Kidney (tissue), 22 donors: ENCODE measurements at places on chromosomes 4 and X. TPM values are rescaled to one million over a fixed set of nuclear protein-coding genes. Genes with fewer than 3 reads are reported as not detected.

DGKQ gene
- 13.7 TPM for total RNA-seq

- peaks cover 9% of the 10 kb centered on the region for H3K4me1 ChIP-seq
- H3K36me3 ChIP-seq = no peaks in the 10 kb centered on the region
- H3K4me3 ChIP-seq = peak overlapping the region; percentile 26
These were observed 50.1 kb downstream of the FBXW7 start for GRCh38 chr4:152485726-152486276.

- H3K36me3 ChIP-seq = no peaks in the 10 kb centered on the region
- H3K27ac ChIP-seq = no peak overlapping the region
- DNase-seq = no peak
- H3K4me3 ChIP-seq = no peak overlapping the region
- no peaks in the 10 kb centered on the region for H3K4me1 ChIP-seq
These were observed 6.3 kb downstream of the IL15 start for GRCh38 chr4:141642711-141643110.

- no peaks in the 10 kb centered on the region for H3K4me1 ChIP-seq
- no peak overlapping the region for H3K4me3 ChIP-seq
- no peak overlapping the region for H3K27ac ChIP-seq
- no peaks in the 10 kb centered on the region for H3K27me3 ChIP-seq
- DNase-seq = no peak
These were observed 25.4 kb downstream of the ELOVL6 start for GRCh38 chr4:110172972-110173371.

DNA sequence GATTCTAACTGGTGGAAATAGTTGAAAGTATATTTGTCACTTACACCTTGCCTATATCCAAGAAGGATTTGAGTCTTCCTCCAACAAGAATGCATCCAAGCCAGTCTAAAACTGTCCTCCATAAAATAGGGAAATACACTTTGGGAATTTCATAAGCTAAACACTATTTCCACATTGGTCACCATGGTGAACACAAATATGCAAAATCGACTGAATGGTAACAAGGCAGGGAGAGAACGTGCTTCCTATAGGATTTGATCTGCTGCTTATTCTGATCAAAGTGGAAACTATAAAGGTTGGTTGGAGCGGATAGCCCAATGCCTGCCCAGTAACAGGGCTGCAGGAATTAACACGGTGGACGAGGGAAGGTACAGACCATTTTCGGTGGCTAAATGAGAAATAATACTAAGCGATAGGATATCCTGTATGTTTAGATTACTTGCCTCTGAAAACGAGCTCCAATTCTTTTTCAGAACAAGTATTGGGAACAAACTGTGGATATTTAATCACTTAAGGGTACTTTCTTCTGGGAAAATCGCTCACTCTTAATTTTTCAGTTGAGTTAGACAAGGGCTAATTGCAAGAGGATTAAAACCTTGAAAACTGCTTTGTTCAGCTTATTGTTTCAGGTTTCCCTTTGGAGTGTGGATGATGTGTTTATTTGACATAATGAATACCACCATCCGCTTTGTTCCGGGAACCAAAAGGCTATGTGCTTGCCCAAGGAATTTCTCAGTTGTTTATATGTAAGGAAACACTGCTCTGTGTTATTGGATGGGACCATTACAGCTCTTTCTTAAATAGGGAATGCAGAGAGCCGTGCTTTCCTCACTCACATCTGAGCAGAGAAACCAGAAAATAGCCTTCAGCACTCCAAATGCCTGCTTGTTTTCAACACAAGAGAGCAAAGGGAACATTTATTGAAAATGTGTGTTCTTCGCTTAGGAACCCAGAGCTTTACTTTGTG, 194.4 kb downstream of the CBR4 start:
- H3K36me3 ChIP-seq = no peaks in the 10 kb centered on the region
- no peak overlapping the region for H3K4me3 ChIP-seq
- H3K27ac ChIP-seq = peak overlapping the region; percentile 27
- no peaks in the 10 kb centered on the region for H3K27me3 ChIP-seq
- peaks cover 3% of the 10 kb centered on the region for H3K4me1 ChIP-seq

FOXP3 gene
- 2.0 TPM for total RNA-seq

SMIM31 gene
- not detected for total RNA-seq

ADH1B gene
- total RNA-seq = 223 TPM

GRCh38 chrX:2960861-2961515, 31.8 kb upstream of the ARSD start:
- H3K27ac ChIP-seq = no peak overlapping the region
- no peak for DNase-seq
- H3K4me1 ChIP-seq = no peaks in the 10 kb centered on the region
- H3K36me3 ChIP-seq = no peaks in the 10 kb centered on the region
- no peak overlapping the region for H3K4me3 ChIP-seq

DNA sequence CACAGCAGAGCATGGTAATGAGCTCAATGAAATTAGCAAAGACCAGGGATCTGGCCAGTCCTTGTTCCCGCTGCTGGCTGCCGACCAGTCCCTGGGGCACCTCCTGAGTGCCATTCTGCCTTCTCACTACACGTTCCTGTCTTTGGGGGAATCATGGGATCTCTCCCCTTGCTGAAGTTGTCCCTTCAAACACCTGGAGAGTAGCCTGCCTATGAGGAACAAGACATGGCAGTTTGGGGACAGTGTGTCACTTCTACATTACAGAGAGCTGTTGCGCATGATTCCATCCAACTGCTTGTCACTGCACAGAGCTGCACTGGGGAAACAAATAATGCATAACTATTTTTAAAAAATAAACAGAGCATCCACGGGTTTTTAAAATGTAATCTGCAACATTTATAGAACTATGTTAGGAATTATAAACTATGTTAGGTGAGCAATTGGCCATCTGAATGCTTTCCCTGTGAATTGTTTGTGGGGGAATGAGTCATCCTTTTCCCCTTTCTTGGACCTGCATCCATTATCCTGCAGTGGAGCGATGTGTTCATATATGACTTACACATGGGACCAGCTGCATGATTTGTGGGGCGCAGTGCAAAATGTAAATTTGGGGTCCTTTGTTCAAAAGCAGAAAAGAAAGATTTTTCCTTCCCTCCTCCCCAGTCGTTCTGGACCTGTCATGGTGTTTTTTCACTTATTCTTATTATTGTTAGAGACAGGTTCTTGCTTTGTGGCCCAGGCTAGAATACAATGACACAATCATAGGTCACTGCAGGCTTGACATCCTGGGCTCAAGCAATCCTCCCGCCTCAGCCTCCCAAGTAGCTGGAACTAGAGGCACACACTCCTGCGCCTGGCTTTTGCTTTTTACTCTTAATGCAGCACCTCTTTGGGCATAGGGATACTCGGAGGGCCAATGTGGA, 115.0 kb upstream of the TBL1X start:
- H3K27me3 ChIP-seq = peaks cover 2% of the 10 kb centered on the region
- no peak overlapping the region for H3K27ac ChIP-seq
- H3K4me1 ChIP-seq = no peaks in the 10 kb centered on the region
- no peaks in the 10 kb centered on the region for H3K36me3 ChIP-seq
- no peak overlapping the region for H3K4me3 ChIP-seq
- no peak for DNase-seq

CXXC4 gene
- 0.63 TPM for total RNA-seq

TREX2 gene
- 1.4 TPM for total RNA-seq

DNA sequence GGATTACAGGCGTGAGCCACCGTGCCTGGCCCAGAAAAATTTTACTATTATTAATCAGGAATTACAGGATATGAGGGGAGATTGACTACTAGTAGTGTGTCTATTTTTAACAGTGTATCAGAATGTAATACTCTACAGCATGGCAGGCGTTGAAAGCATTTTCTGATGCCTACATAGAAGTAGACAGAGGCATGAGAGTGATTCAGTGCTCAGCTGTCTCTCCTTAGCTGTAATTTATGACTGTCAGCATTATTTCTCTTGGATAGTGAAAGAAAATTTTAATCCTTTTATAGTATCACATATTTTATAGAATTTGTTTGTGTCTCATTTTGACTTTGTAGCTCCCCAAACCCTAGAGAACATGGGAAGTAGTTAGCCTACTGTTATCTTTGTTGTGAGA, 20.7 kb downstream of the ARHGAP24 start:
- H3K27me3 ChIP-seq = no peaks in the 10 kb centered on the region
- H3K27ac ChIP-seq = no peak overlapping the region
- DNase-seq = no peak
- no peaks in the 10 kb centered on the region for H3K4me1 ChIP-seq

GRCh38 chr4:148986951-148987350, 544.7 kb upstream of the NR3C2 start:
- H3K4me1 ChIP-seq = no peaks in the 10 kb centered on the region
- no peak overlapping the region for H3K27ac ChIP-seq
- no peaks in the 10 kb centered on the region for H3K36me3 ChIP-seq
- H3K27me3 ChIP-seq = no peaks in the 10 kb centered on the region

CTAG2 gene
- total RNA-seq = 0.28 TPM

GRIA2 gene
- 0.54 TPM for total RNA-seq

DNA sequence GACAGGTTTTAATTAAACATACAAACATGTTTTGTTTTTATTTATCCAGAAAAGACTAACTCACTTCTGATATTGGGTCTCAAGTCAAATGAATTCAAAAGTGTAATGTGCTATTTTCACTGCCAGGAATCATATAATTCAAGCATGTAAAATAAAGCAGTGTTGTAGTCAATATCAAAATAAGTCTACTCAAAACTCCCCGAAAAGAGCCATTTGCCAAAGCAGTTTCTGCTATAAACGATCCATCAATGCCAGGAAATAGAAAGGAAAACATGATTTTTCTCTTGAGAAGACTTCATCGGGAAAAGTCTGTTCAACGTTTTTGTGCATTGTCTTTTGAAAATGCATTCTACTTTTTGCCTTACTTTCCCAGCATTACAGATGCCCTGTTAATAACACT, 633.3 kb downstream of the FAT4 start:
- H3K27me3 ChIP-seq = no peaks in the 10 kb centered on the region
- H3K4me1 ChIP-seq = no peaks in the 10 kb centered on the region
- no peak overlapping the region for H3K4me3 ChIP-seq
- DNase-seq = no peak
